ENCODE measurements at places on chromosomes 5 and 9.
A peak's percentile ranks its signal among the peaks of the same experiment; 100 is the strongest.

DNA sequence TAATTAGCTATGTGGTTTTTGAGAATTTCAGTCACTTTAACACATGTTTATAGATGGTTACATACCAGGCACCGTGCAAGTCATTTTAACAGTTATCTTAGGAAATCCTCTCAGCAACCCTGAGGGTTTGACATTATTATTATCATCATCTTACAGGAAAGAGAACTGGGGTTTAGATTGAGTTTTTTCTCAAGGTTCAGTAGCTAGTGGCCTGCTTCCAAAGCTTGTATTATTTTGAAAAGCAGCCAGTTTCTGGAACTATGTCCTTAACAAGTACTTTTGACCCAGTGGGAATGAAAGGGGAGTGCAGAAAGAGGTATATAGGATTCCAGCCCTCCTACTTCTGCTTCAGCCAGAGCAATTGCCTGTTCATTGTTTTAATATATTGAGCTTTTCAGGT lies 157.5 kb downstream of the COMMD10 start:
- DNase-seq, result no peak

DNA sequence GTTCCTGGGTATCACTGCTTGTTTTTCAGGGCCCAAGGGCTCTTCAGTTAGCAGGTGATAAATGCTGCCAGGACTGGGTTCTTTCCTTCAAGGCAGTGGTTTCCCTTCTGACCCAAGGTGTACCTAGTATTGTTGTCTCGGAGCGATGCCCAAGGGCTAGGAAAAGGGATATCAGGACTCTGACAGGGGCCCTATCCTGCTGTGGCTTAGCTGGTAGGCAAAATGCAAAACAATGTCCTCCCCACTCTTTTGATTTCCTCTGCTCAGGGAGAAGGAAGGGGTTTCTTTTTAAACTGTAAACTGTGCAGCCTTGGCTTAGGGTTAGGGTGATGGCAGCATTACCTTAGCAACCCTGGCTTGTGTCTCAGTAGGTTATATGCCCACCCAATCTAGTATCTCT lies 508.8 kb upstream of the CTNND2 start:
- no peak for DNase-seq

DNA sequence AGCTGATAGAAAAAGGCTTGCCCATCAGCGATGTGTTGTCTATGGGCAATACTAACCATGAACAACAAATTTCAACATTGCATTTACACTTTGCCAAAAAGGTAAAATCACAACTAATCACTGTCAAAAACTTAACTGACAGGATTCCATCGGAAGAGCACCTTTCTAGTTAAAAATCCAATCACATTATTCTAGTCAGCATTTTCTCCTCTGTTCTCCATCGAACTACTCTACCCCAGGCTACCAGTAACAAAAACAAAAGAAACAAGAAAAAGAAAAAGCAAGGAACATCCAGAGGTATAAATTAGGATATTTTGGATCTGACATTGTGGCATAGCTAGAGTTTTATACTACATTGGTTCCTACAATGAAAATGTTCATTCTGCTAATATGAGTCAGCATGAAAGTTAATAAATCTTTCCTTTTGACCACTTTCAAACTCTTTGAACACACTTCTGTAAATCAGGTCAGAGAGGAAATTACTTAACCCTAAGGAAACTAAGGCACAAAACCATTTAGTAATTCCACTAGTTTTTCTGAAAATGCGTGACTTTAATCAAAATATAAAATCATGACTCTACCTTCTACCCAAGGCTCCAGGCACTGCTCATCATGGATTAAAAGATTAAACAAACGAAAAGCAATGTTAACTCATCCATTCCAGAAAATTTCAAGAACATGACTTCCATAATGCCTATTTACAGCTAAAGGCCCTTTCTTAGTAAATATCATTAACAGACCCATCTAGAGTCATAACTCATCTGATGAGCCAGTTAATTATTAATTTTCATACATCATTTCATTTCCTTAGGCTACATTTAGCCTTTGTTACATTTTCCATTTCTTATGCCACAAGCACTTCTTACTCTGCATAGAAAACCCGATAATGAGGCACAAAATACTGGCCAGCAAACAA lies 10.2 kb downstream of the GLIS3 start:
- DNase-seq, result no peak

DNA sequence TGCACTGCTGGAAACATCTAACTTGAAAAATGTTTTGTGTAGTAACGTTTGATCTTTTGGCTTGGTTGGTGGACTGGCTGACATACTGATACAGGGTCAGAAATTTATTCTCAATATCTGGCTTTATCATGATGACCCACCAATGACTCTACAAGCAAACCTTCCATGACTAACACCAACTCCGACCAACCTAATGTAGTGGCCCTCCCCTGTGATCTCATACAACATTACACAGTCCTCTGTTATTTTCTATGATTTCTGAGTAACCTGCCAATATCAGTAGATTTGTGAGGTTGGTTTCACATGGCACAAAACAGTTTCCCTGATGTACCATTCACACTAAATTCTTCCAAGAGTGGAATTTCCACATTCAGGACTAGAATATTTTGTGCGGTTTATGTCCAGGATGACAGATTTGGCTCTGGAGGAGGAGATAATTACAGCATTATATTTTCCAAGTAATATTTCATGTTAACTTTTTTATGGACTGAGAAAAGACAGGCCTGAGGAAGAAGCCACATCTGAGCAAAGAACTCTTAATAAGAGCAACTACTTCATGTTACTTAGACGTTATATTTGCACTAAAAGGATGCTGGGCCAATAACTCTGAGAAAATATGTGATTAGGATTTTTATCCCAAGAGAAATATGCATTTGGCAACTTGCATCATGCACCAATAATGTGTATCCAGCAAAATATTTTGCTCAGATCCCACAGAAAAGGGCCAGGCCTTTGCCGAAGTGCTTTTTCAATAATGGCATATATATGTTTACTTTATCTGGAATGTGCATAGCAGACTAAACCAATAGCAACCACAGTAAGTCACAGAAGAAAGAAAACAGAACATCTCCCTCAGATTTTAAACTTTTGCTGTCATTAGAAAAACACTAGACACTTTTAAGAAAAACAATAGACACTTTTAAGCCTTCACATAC lies 273.4 kb downstream of the KCNN2 start:
- no peak for DNase-seq

DNA sequence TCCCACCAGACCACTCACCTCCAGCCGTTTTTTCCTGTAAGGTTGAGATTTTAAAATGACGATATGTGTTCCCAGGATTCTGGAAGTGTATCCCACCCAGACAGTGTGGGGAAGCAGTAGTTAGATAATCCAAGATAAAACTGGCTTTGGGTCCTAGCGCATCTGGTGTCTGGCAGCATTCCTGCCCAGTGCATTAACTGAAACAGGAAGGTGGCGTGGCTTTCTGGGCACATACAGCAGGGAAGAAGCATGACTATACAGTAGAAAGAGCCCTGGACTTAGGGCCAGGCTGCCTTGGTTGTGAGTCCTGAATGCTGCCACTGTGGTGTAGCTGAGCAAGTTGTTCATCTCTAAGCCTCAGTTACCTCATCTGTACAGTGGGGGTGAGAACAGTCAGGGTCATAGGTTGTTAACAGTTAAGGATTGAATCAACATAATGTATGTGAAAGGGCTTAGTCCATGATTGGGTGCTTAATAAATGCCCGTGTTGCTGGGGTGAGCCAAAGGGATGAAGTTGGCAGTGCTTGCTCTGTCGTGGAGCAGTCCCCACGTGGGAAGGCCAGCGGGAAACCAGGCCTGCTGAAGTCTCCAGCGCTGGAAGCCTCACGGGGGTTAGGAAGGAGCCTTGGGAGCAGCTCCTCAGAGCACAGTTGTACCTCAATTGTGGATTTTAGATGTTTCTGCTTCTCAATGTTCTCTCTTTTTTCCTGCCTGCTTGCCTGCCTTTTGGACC lies 18.0 kb downstream of the CLTA start:
- DNase-seq, result no peak

GRCh38 chr9:134556531-134557068 lies 85.0 kb upstream of the COL5A1 start:
- no peak for DNase-seq

DNA sequence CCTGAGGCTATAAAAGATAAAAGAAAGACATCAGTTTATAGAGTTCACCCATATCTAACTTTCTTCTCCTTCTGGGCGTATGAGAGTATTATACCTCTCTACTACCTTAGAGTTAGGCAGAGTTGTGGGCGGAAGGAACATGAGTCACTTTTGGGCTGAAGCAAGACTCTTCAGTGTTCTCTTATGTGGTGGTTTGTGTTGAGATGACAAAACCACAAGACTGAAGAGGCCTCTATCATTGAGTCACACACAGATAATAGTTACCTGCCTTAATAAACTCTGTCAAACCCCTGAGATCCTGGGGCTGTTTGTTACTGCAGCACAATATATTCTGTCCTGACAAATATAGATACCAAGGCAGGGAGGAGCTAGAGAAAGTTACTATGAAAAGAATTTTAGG lies 184.2 kb downstream of the EFNA5 start:
- peak; percentile 63 for DNase-seq

DNA sequence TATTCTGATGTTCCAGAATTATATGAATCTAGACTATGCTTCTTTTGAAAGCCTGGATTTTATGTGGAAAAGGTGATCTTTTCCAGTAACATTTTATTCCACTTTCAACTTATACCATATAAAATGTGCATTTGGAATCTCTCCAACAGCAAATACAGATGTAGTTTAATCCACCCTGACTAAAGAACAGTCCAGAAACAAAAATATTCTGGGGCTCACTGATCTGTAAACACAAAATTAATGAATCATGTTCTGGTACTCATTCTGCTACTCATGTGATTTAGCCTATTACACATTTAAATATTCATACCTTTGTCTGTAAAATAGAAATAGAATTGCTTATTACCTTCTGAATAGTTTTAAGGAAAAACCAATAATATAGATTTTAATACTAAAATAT lies 125.8 kb downstream of the ARRDC3 start:
- no peak for DNase-seq

DNA sequence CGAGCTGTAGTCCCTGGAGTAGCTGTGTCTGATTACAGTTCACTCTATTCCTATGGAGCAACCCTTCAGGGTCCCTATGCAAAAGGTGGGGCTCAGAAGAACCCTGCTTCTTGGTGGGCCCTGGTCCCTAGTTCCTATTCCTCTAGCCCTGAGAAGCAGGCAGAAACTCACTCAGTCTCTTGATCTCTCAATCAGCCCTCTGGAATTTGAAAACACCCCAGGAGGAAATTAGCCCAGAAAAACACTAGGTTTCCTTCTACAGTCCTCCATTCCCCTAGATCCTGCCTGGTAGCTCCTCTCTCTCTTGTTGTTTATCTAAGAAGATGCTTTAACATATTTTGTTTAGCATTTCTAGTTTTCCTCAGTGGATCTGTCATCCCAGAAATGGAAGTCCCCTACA lies 7.6 kb downstream of the RGS3 start:
- DNase-seq, result no peak

GRCh38 chr5:11037941-11038340 lies 276.9 kb upstream of the DAP start:
- DNase-seq, result no peak
